ENCODE measurements at places on chromosomes 5 and 9.

- no peak for DNase-seq
Observed at GRCh38 chr9:37187713-37188439, 67.5 kb downstream of the ZCCHC7 start.

DNA sequence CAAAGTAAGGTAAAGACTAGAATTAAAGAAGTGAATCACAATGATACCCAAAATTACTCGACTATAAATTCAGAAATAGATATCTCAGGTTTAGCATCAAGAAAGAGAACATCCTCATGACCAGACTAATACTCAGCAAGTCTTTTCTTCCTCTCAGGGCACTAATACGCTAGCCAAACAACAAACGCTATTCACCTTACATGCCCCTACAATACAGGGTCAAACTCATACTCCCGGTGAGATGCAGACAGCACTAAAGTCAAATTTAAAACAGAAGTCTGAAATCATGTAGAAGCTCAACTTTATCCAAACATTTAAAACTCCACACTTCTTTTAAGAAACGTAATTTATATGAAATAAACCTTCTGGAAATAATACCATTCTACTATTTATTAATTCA, 5.6 kb downstream of the PFDN1 start:
- DNase-seq: no peak

DNA sequence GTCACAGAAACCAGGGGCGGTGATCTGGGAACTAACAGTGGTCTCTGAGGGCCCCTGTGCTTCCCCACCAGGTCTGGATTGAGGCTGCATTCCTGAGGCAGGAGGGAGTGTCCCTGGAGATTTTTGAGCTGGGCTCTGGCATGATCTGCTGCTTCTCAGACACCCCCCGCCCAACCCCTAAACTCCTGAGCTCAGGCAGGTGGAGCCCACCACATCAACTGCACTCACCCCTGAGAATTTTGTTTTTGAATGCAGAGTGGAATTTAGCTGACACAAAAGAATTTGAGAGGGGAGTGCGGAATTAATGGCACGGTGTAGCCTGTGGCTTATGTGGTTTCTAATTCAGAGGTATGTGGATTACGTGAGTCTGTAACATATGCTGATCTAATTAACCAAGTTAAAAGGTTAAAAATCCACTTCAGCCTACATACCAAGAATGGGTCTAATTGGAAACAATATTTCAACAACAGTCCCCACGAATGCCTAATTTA, 23.9 kb upstream of the CTSL start:
- DNase-seq: no peak

DNA sequence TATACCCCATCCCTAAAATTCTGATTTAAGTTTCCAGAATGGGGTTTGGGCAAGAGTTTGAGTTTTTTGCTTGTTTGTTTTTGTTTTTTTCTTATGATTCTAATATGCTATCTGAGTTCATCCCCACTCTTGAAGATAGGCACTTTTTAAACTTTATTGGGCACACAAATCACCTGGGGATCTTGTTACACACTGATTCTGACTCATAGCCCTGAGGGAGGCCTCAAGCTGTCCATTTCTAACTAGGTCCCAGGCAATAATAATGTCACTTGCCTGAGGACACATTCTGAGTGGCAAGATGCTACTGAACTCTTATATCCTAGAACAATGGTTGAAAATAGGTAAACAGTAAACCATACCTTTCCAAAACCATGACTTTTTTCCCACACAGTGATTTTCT, 22.8 kb upstream of the ABLIM3 start:
- DNase-seq: no peak

DNA sequence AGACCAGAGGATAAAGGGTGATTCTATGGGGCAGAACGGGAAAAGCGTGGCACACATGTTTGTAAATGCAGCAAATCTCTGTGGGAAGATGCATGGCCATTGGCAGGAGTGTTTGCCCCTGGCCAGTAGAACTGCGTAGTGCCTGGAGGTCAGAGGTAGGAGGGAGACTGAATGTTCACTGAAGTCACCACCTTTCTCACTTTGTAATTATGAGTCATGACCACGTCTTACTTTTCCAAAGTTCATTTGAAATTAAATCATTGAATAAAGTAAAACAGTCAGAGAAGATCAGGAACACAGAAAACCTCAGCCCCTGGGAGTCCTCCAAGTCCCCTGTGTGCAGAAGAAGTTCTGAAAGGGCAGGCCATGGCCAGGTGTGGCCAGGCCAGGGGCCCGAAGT, 4.6 kb downstream of the PTGES start:
- DNase-seq: no peak

GRCh38 chr5:171127314-171127713, 181.7 kb upstream of the TLX3 start:
- DNase-seq: no peak

Measured in left colon (tissue), 2 donors.